ENCODE measurements at places on chromosomes 2 and 18. TPM values are rescaled to one million over a fixed set of nuclear protein-coding genes. Genes with fewer than 3 reads are reported as not detected.

The GNAL gene
- 0.22 TPM for total RNA-seq

The CPS1 gene
- 21.2 TPM for total RNA-seq

The GPAT2 gene
- 13.7 TPM for total RNA-seq

The NCL gene
- 376 TPM for total RNA-seq

The FBLN7 gene
- total RNA-seq = 2.4 TPM

The ARHGEF4 gene
- 6.3 TPM for total RNA-seq

The SNED1 gene
- total RNA-seq = 7.5 TPM

The SPC25 gene
- total RNA-seq = 2.6 TPM

The NT5C1B gene
- total RNA-seq = 0.33 TPM

The FBXO41 gene
- 2.1 TPM for total RNA-seq

The OR6B2 gene
- total RNA-seq = not detected

The SCN2A gene
- 4.1 TPM for total RNA-seq

The CAPN13 gene
- total RNA-seq = not detected

The ACP1 gene
- 78.9 TPM for total RNA-seq

The ZNF385B gene
- not detected for total RNA-seq

The TM4SF20 gene
- total RNA-seq = not detected

The FER1L5 gene
- total RNA-seq = 1.6 TPM

The FLACC1 gene
- total RNA-seq = 1.4 TPM

The CHCHD5 gene
- total RNA-seq = 12.5 TPM

The TNS1 gene
- 64.6 TPM for total RNA-seq

The SYT4 gene
- not detected for total RNA-seq

The REG3A gene
- not detected for total RNA-seq

The INHBB gene
- total RNA-seq = not detected

The QPCT gene
- 43.6 TPM for total RNA-seq

The ABCG5 gene
- not detected for total RNA-seq
